Transverse colon (tissue), 4 donors: ENCODE measurements at places on chromosomes 7 and 10. TPM values are rescaled to one million over a fixed set of nuclear protein-coding genes. Genes with fewer than 3 reads are reported as not detected.

HOGA1 gene
- total RNA-seq = not detected

SLC18A3 gene
- not detected for total RNA-seq

JCAD gene
- total RNA-seq = 13.0 TPM

PPP1R9A gene
- 28.1 TPM for total RNA-seq

PRR15 gene
- total RNA-seq = 443 TPM

PNLIP gene
- total RNA-seq = not detected

NOLC1 gene
- total RNA-seq = 43.2 TPM
